Neuronal stem cell (in vitro differentiated cells): ENCODE measurements at places on chromosomes 13 and 19.

DNA sequence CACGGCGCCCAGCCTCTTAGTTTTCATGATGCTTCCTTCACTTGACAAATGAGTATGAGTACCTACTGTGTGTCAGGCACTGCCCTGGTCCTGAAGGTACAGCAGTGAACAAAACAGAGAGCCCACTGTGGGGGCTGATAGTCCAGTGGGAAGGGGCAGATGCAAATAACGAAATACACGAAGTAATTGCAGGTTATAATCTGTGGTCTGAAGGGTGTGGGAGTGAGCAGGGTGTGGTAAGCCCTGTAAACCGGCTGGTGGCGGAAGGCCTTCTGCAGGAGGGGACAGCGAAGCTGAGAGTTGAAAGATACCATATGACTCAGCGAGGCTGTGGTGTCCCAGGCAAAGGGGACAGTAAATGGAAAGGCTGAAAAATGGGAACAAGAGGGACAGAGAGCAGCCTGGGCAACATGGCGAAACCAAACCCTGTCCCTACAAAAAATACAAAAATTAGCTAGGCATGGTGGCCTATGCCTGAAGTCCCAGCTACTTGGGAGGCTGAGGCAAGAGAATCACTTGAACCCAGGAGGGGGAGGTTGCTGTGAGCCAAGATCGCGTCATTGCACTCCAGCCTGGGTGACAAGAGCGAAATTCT lies 60.5 kb downstream of the MAP4K1 start:
- DNase-seq, result no peak

GRCh38 chr19:41426116-41426841 lies 895 bp downstream of the B3GNT8 start:
- DNase-seq, result no peak

GRCh38 chr13:76667551-76667950 lies 218.7 kb downstream of the KCTD12 start:
- DNase-seq, result no peak

GRCh38 chr13:111482126-111482525 lies 161.7 kb downstream of the TEX29 start:
- no peak for DNase-seq

GRCh38 chr13:50396001-50396400 lies 380.8 kb downstream of the KCNRG start:
- no peak for DNase-seq

DNA sequence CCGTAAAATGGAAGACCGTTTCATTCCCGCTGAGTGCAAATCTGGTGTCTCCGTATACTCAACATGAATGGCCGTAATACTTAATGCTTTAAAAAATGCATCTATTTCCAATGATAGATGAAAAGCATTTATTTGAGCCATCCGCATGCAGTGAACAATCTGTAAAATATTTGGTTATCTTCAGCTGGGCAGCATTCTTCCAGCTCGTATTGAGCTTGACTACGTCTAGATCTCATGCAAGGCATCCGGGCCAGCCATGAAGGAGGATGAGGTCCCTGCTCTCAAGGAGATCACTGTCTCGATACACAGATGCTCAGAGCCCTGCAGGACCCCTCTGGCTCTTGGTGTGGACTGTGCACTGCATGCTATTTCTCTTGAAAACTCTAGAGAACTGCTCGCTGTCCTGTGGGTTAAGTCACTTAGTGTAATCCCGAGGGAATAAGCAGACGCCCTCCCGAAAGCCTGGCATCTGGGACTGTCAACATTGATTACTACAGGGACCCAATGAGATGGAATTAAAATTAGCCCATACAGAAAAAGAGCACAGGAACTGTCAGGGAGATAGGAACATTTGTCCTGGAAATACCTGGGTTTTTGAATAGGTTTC lies 112.4 kb upstream of the RNF113B start:
- DNase-seq, result no peak

- no peak for DNase-seq
Observed at GRCh38 chr13:25166306-25166705, 5.8 kb downstream of the AMER2 start.

DNA sequence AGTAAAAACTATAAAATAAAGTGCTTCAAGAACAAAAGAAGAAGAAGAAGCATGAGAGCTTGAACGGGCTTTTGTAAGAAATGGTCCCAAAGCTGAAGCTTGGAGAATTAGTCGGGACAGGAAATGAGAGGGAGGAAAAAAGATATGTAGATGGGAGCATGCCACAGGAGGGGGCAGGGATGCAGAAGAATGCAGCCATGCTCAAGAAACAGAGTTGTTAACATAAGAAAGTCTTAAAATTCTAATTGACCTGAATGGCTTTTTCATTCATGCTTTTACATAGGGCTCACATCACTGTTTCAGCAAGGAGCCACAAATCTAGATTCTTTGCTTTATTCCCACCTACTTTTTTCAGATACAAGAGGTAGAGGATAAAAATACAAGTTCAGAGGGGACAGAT lies 27.7 kb upstream of the NBEA start:
- no peak for DNase-seq

DNA sequence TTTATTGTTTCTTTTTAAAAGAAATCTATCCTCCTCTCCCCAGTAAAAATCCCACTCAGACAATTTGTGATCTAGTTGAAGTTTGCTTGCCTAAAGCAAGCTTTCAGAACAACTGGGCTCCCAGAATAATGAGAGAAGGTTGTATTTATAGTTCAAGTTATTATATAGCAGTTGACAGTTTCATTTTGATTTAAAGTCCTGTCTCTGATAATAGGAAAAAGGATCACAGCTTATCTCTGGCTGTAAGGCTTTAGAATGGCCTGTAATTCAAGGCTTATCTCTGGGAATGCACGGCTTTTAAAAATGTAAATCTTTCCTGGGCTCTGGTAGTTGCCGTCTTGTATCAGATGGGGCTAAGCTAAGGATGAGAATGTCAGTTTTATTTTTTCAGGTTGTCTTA lies 123.3 kb upstream of the TMTC4 start:
- no peak for DNase-seq

DNA sequence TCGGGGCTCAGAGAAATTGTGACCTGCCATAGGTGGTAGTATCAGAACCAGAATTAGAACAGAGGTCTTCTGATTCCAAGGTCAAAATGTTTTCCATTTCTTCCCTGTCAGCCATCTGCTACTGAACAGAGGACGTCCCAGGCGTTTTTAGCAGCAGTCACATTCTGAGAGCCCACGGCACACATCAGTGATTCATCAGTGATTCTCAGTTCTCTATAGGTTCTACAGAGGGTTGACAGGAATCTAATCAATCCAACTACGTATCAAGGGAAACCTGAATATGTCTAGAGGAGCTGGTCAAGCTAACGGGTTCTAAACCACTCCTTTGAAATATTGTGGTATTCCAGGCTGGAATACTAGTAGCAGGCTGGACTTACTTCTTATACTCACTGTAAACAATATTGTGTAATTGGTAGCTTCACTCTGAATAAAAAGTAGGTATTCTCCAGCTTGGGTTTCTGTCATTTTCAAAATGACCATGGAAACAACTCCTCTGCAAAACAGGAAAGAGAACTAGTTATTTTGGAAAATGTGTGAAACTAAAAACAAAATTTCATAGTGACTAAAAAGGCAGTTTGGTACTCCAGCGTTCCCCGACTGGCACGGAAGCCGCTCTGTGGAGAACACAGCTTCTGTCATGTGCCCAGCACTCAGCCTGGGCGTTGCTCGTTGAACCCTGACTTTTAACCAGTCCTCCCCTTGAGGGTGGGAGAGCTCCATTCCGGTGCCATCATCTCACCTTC lies 43.2 kb downstream of the FLT3 start:
- DNase-seq, result no peak

DNA sequence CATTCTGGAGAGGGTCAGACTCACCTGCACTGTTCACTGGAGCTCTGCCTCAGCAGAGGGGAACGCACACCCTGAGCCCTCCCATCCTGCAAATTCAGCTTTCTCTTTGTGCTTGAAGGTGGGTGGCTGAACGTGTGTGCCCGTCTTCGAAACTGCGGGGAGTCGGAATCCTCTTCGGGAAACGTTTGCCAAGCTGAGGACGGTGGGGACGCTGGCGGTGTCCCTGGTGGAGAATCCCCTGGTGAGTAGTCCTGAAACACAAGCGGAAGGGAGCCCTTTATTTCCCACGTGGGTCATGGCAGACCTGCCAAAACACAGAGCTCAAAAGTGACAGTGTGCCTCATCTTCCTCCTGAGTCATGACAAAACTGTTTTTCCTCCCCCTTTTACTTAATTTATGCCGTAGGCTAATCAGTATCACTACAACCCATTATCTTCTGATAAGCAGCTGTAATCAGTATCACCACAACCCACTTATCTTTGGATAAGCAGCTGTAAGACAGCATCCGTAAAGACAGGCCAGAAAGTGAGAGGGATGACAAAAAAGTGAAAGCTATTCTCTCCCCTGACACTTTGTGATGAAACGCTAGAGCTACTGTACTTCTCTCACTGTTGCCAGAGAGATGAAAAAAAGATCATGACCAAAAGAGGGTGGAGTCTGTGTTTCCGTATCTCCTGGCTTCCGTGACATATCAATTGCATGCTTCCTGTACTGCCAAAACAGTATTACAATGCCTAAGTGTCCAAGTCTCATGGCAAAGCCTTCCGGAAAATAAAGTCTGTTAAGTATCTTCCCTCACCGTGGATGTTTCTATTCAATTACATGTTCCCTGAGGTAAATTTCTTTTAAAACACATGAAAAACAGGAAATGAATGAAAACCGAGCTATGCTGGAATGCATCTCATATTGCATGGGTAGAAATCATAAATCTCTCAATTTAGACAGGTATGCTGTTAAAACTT lies 155.5 kb downstream of the TBC1D4 start:
- no peak for DNase-seq

DNA sequence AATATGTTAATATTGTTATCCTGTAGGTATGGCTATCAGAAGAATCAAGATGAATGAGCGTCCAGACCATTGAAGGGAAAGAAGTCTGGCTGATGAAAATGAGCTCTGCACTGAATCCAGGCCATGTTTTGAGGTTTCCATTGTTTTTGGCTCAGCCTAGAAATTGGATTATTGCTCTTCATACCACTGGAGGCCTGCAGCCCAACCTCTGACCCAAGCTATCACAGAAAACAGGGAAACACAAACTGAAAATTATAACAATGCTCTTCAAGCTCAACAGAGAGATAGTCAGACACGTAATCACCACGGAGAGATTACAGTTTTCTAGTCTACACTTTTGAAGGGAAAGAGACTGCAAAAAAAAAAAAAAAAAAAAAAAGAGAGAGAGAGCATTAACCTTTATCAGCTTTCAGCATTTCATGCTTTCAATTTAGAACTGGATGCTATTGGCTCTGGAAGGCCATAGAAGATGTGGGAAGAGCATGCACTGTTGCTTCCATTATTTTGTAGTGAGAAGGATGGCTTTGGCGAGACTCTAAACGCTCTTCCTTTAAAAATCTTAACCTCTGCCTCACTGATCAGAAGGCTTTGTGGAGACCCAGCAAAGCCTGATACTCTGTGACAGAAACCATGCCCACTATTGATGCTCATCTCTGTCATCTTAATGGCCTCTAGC lies 10.8 kb downstream of the EDNRB start:
- DNase-seq, result no peak

- DNase-seq, result no peak
Observed at GRCh38 chr13:36806102-36806501, 12.9 kb upstream of the RFXAP start.

DNA sequence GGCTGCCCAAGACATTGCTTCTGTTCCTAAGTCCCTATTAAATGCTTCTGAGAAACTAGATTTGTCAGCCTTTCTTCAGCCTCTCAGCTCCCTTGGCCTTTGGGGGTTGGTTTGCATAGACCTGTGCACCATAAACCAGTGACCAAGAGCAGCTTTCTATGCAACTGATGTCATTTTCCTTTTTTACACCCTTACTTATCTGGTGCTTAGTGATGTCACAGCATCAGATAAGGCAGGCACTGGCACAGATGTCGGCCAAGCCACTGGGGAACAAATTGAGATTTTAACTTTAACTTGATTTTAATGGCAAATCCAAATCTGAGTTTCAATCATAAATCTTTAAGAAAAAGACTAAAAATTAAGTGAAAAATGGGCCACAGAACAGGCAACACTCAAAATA lies 59.8 kb downstream of the RUBCNL start:
- no peak for DNase-seq

GRCh38 chr19:42577016-42577415 lies 17.7 kb downstream of the CEACAM8 start:
- no peak for DNase-seq

DNA sequence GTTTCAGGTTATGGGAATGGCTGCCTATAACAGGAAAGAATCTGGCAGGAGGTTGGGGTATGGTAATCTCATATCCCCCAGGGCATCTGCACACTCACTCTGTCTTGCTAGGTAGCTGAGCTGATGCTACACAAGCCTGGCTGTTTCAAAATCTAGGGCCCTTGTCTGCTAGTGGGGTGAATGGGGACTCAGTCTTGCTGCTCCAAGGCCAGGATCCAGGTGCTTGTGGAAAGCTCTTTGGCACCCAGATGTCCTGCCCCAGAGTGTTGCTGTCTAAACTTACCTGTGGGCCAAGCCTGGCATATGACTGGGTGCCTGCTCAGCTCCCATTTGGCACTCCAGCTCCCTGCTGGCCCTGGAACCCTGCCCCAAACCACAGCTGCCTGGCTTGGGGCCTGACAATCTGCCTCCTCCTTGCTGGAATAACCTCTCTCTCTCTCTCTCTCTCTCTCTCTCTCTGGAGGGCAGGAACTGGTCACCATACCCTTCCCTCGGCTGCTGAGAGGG lies 158.1 kb upstream of the TSC22D1 start:
- DNase-seq, result no peak

DNA sequence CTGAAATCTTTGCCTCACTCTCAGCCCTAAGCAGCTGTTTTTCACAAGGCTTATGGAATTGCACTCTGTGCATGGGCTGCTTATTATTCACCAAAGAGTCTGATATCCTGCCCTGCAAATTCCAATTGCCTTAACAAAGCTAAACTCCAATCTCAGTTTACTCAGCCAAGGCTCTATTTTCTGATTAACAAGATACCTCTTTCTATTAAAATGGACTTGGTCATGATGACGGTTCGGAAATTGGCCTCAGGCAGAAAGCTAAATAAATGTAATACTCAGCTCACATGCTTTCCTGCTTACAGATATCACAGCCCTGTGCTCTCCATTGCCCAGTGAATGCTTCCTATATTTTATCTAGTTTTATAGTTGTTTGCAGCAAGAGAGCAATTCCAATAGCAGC lies 1270.8 kb downstream of the PCDH9 start:
- DNase-seq, result no peak

- DNase-seq, result no peak
Observed at GRCh38 chr13:28582225-28582891, 76.6 kb upstream of the POMP start.

GRCh38 chr13:109205315-109205714 lies 575.9 kb downstream of the MYO16 start:
- DNase-seq, result no peak
